ENCODE measurements at places on chromosomes 7 and 10.

DNA sequence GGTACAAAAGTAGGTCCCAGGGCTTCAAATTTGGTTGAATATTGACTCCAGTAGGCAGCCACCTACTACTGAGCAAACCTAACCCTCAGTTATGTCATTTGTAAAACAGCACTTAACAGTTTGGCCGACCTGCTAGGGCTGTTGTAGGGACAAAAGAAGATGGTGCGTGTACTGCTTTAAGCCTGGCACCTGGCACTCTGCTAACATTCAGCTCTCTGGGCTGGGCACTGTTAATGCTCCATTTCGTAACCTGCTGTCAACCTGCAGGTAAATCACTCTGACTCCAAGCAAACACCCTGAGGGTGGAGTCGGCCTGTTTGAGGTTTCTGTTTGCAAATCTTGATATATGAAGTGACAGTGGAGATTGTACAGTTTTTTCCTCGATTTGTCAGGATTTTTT, 7.2 kb downstream of the ZKSCAN1 start:
- peak; percentile 81 for DNase-seq

GRCh38 chr7:127035203-127035849, 217.4 kb downstream of the GRM8 start:
- peak; percentile 16 for DNase-seq

- DNase-seq: no peak
These were observed 152.8 kb downstream of the SDHAF3 start for GRCh38 chr7:97270280-97270679.

- DNase-seq: no peak
These were observed 25.6 kb downstream of the TACR2 start for GRCh38 chr10:69391158-69391557.

DNA sequence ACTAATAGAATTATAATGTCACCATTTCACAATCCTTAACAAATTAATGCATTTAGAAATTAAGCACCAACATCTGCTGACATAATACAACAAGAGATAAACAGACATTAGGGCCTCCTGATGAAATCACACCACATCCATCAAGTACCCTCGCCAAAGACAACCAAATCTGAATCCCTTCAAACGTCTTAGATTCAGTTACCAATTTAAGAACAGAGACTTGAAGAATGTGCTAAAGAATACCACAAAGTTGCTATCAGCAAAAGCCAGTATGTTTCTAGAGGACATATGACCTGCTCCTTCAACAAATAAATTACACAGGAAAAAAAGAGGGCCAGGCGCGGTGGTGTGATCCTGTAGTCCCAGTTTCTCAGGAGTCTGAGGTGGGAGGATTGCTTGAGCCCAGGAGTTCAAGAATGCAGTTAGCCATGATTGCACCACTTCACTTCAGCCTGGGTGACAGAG, 144.5 kb downstream of the REEP3 start:
- DNase-seq: no peak

DNA sequence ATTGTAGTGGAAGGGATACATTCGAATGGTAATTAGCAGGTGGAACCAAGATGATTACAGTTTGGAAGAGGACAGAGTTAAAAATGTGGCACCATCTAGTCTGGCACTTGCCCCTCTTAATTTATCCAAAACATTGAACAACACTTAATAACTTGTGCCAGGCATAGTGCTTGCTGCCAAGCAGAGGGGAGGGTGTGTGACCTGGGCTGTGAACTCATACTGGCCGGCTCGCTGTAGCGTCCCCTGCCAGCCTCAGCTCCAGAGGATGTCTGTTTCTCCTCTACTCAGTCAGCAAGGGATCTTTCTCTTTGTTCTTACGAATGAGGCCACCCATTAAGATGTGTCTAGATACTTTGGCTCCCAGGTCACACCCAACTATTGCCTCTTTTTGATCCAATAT, 179.4 kb upstream of the INHBA start:
- DNase-seq: no peak

DNA sequence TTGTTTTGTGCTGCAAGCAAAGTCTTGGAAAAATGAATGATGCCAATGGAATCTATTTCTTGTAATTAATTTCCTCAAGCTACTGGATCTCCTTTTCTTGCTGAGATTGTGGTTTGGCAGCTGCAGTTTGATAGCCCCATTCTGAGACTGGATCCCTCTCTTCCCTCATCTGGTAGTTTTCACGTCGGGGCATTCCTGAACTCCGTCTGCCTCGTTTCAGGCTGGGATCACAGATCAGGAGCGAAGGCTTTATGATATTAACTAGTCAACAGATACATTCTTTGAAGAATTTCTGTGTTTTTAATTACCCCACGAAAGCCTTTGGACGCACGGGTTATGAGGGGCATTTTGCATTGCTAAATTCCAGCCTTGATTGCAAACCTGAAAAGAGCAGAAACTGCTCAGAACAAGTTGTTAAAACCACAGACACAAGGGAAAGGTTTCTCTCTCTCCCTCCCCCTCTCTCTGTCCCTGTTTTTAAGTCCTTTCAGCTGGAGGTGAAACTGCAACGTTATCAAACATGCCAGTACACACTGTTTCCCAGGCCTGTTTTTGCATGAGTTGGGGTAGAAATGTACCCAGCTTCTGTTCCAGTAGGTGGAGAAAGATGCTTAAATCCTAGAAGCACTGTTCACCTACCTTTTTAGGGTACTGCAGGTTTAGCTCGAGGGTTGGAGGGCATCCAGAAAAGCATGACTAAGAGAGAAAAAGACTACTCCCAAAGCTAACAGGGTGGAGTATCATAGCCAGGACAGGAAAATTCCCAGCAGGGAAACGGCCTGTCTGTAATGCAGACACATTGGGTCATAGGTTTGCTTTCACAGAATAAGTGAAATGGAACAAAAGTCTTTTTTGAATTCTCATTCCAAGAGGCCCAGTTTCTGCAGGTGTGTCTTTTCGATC, 124.3 kb downstream of the CUX1 start:
- DNase-seq: no peak

GRCh38 chr7:74289659-74290552, 699 bp downstream of the CLIP2 start:
- peak; percentile 16 for DNase-seq

DNA sequence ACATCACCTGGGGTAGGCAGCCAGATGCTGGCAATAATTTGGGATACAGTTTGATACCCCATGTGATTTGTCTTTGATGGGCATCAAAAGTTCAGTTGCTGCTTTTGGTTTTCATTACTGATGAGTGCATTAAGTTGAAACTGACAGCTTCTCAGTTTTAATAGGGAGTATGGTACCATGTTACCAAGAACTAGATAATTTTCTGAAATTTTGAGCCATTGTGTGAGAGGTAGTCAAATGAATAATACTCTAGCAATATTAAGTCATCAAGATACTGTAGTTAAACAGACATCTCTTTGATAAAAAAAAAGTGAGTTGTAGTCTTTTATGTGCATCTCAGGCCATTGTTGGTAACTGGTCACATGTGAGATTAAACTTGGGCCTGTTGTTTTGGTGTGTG, 71.5 kb downstream of the ST7 start:
- DNase-seq: no peak

DNA sequence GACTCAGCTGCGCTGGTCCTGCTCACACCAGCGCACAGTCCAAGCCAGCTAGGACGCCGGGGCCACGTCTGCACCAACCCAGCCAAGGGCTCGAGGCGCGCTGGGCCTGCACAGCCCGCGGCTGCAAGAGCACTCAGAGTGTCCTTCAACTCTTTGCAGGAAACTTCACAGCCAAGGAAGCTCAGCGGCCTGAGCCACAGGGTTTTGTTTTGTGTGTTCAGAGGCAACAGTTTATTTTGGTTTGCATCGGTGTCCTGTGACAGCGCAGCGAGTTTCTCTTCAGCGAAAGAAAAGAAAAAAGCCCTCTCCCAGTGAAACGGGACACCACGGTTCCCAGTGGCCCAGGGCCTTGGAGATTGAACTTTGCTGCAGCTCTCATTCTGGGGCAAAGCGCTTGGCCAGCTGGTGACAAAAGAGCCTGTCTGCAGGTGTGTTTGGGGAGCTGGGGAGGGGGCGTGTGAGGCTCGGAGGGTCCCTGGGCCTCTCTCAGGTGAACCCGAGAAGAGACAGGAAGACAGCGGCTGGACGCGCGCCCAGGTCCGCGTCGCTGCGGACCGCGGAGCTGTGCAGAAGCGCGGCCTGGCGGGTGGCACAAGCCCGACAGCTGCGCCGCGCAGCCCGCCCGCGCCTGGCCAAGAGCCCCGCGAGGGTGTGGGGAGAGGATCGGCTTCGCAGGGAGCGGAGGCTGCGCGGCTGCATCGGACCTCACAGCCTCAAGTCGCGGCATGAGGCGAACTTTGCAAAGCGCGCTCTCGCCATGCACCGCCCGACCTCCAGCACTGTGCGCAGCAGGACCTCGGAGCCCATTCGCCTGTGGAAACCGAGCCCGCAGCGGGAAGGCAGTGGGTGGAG, 922 bp downstream of the CXCL12 start:
- no peak for DNase-seq

GRCh38 chr7:124698964-124699363, 66.6 kb downstream of the GPR37 start:
- DNase-seq: no peak

DNA sequence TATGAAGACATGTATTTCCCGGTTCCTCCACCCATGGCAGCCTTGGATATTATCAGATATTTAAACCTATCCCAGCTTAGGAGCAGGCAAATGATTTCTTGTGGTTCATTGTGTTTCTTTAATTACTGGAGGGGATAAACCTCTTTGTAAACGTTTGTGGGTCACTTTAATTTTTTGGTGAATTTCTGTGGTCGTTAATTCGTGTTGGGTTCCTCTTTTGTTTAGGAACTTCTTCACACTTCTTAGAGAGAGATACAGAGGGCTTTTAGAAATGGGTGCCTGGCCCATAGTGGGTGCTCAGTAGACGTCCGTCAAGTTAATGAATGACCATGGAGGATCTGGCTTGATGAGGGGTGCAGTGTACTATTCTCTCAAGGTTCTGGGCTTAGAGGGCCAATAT, 27.2 kb upstream of the NUB1 start:
- no peak for DNase-seq

GRCh38 chr10:48904861-48905260, 34.8 kb downstream of the LRRC18 start:
- no peak for DNase-seq

DNA sequence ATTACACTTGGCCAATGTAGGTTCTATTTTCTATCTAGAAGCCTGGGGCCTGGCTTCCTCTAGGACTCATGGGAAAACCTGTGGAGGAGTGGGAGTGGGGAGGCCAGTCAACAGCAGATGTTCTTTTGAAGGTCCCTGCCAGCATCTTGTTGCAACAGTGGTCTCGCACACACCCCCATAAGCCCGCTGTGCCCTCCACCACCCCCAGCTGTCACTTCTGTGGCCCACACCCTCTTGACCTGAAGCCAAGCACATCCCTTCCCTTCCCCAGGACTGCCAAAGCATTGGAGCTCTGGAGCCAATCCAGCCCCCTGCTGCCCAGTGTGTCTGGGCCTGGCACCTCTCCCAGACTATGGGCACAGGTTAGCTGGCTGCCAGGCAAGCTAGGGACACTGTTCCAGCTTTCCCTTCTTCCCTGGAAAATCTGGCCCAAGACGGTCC, 1.9 kb upstream of the STX1A start:
- DNase-seq: peak; percentile 94

GRCh38 chr7:13111230-13111629, 423.8 kb downstream of the ARL4A start:
- no peak for DNase-seq

GRCh38 chr7:28410628-28411531, 1.4 kb upstream of the CREB5 start:
- DNase-seq: no peak

DNA sequence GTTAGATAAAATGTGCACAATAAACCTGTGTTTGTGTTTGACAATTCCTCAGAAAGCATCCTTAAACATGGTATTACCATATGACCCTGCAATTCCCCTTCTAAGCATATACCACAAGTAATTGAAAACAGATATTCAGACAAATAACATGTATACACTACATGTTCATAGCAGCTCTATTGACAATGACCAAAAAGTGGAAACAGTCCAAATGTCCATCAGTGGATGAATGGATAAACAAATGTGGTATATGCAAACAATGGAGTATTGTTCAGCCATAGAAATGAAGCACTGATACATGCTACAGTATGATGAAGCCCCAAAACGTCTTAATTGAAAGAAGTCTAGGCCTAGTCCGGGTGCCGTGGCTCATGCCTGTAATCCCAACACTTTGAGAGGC, 280.1 kb downstream of the OTUD1 start:
- no peak for DNase-seq

DNA sequence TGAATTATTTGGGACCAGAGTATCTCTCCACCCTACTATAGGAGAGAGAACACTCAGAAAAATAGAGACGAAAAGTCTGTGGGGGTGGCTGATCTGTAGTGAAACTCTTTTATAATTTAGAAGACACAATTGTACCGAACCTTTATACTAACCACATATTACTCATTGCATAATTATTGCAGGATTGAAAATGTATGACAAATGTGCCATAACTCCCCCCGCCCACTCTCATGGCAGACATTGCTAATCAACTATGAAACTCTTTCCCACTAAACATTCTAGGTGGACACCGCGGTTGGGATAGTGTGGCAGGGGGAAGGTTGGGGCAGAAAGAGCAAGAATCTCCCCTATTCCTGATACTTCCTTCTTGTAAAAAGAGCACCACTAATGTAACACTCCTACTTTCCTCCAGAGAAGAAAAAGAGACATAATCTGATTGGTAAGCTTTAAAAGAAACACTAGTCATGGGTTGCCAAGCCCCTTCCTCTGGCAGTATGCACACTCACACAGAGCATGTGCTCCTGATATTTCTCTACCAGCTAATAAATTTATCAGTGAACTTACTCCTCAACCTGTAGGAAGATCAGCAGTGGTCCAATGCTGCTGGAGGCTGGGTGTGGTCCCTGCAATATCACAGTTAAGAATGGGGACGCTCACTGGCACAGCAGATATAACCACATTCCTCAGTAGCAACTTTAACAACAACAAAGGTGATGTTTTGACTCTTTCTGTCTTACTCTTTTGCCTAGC, 18.7 kb upstream of the ARID5B start:
- DNase-seq: no peak

DNA sequence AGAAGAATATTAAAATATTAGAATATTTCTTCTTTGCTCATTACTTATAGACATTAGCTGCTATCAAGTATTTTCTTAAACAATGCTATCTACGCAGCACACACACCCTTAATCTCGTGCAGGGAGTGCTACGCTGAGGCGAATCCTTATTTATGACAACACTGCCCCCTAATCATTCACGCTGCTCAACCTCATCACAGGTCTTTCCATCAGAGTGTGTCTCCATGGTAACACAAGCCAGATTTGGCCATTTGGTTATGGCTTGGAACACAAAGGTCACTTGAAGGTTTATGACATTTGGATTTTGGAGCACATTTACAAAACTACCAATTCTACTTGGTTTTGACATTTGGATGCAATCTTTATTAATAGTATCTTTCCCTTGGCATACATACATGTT, 45.4 kb upstream of the MYO3A start:
- peak; percentile 8 for DNase-seq

Data from NCI-H2081 (cell line).